Posterior vena cava (tissue), 2 donors: ENCODE measurements at places on chromosomes 13 and 19. TPM values are rescaled to one million over a fixed set of nuclear protein-coding genes. Genes with fewer than 3 reads are reported as not detected.

- no peak for DNase-seq
Observed at GRCh38 chr13:42746866-42747265, 34.5 kb upstream of the FAM216B start.

DNA sequence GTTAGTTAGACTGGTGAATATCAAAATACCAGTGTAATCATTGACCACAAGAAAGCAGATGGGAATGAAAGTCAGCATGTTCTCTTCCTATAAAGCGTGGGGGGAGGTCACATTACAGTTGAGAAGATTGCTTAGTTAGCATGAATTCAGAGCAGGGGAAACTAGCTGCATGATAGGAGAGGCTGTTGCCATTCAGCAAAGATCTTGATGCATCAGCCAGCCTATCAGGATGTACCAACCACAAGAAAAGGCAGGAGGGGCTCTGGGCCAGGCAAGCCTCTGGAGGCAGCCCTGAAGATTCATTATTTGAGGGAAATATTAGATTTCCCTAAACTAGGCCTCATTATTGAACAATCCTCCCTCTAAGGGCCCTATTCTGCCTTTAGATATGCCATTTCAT, 5.0 kb upstream of the MTMR6 start:
- no peak for DNase-seq

- DNase-seq = no peak
Observed at GRCh38 chr13:89827552-89827951, 1519.9 kb upstream of the MIR17HG start.

ZNF729 gene
- not detected for total RNA-seq

FCER2 gene
- total RNA-seq = 0.71 TPM
